ENCODE measurements at places on chromosomes 11 and 22.

- DNase-seq, result no peak
Measured at GRCh38 chr11:117885777-117886176, 9.3 kb upstream of the FXYD6 start.

DNA sequence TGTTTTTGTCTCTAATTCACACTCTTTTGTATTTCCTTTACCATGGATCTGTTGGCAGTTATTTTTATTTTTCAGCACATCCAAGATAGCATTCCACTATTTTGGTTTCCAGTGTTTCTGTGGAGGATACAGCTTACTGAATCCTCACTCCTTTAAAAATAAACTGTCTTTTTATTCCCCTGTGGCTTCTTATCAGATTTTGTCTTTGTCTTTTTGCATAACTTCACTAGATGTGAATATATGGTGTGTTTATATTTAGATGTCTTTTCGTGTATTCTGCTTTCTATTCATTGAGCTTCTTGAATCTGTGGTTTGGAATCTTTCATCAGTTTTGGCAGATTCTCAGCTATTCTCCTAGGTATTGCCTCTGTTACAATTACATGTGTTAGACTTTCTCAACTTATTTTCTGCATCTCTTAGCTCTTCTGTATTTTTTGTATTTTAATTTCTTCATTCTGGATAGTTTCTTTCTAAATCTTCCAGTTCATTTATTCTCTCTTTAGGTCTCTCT, 7.4 kb upstream of the ATXN10 start:
- DNase-seq, result no peak

DNA sequence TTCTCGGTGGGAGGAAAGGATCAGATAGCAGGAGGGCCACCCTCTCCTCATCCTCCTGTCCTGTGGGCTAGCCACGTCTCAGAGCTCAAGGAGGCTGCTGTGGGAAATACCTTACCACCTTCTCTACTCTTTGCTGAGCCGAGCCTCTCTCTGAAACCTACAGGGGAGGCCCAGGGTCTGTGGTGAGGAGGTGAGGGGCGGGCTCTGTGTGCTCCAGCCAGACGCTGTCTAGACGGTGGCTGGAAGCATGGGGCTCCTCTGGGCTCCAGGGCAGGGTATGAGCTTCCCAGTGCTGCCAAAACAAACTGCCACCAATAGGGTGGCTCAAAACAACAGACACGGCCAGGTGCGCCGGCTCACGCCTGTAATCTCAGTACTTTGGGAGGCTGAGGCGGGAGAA, 5.5 kb upstream of the TMPRSS6 start:
- DNase-seq, result no peak

DNA sequence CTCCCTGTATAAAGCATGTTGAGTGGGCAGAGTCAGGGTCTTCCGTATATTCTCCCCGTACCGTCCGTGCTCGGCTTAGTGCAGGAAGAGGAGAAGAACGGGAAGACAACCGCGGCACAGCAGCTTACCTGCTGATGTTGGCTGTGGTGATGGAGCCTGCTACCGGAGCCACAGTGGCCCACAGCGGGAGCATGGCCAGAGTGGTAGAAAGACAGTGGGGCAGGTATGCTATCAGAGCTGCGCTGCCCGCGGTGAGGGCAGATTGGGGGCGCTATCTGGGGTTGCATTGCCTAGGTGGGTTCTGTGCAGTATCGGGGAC, 120.7 kb upstream of the VPREB1 start:
- no peak for DNase-seq

DNA sequence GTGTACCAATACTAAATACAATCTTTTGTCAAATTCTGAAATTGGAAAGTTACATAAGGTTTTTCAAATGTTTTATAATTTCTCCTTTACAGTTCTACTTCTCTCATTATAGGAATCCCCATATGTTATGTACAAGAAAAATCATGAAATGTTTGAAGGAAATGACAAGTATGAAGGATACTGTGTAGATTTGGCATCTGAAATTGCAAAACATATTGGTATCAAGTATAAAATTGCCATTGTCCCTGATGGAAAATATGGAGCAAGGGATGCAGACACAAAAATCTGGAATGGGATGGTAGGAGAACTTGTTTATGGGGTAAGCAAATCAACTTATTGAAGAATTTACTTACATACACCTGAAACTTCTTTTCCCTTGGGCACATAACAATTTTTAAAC, 103.4 kb downstream of the MSANTD4 start:
- DNase-seq, result no peak

Data from LNCaP clone FGC (cell line).